A549 treated with Mapracorat at 1 μM for 4 hours (cell line): ENCODE measurements at places on chromosomes 13 and 19. TPM values are rescaled to one million over a fixed set of nuclear protein-coding genes. Genes with fewer than 3 reads are reported as not detected.

FFAR2 gene
- total RNA-seq, result not detected in 5 replicates

KLF1 gene
- total RNA-seq, result 0.10 TPM in 1 of 5 replicates, not detected in the others

UCHL3 gene
- 47.8 to 52.0 TPM (median 48.8 TPM) in 5 replicates for total RNA-seq

KIR2DL3 gene
- not detected in 5 replicates for total RNA-seq
